ENCODE measurements at places on chromosomes 6 and 20.

GRCh38 chr20:34171640-34172039, 59.6 kb upstream of the EIF2S2 start:
- no peak for DNase-seq

DNA sequence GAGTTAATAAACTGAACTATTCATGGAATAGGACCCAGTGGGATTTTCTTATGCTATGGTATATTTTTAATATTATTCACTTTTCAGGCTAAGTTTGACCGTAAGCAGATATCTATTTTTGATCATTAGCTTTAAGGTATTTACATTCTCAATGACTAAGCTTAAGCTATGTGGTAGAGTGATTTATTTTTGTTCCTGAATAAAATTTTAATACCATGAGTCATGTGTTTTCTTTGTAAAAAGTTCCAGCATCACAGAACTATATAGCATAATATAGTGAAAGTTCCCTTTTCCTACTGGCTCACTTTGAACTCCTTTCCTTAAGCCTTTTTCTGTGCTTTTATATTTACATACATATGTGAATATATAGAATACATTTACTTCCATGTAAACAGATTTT, 75.8 kb downstream of the BCKDHB start:
- DNase-seq = peak; percentile 48

DNA sequence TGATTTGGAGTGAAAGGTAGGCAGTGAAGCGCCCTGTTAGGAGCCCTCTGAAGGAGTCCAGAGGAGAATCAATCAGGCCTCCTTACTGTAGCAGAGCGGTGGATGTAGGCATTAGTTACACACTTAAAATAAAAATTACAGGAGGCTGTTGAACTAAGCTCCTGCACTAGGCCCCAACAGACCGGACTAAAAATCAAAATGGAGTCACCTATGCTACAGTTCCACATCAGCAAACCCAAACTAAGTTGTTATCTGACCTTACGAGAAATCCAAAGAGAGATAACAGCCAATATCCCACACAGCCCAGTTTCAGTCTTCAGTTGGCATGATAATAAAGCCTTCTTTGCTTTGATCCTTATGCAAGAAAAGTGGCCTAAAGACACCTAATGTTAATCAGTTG, 26.8 kb downstream of the SGK1 start:
- DNase-seq = no peak

DNA sequence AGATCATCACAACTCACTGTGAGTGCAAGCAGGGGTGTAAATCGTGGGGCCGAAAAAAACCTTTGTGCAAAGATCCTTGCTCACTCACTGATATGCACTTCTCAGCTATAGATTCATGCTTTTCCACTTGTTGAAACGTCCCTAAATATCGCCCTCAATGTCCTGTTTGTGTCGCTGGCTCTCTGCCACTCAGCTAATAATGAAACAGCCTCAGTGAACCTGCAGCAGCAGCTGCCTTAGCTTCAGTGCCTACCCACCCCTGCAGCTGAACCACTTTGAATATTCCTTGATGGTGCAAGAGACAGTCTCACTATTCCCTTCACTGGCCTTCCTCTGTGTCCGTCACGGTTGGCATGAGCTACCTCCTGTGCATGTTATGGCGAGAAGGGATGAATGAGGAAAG, 128.9 kb upstream of the NAA20 start:
- DNase-seq = peak; percentile 83

DNA sequence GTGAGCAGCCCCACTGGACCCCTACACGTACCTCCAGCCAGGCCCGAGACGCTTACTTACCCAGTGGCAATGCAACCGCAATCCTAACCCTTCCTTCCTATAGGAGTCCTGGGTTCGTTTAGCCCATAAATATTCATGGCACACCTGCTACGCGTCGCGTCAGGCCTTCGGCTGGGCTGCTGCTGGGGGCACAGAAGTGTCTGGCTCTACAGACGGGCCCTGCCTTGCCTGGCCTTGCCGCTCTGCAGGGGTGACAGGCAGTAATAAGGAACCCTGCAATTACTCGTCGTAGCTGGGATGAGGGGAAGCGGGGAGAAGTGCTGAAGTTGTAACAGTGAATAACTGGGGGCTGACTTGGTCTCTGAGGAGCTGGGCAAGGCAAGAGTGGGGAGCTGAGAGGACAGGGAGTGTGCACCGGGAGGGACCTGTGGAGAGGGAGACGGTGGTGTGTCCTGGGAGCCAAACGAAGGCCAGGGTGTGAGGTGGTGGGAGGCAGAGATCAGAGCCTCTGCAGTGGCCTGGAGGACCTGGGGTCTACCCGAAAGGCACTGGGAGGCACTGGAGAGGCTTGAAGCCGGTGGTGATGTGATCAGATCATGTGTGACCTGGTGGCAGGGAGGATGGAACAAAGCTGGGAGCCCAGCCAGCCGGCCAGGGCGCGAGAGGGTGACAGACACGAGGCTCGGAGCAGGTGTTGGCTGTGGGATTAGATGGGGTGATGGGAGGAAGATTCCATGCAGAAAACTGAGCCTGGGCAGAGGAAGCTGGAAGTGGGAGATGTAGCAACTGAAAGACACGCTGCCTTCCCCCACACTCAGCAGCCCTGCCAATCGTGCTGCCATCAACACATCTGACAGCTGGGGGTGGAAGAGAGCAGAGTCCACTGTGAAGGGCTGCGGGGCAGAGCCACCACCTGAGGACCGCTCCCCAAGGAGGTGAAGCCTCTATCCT, 36.4 kb downstream of the PSMG4 start:
- DNase-seq = peak; percentile 13

- peak; percentile 14 for DNase-seq
Observed at GRCh38 chr6:159633196-159633595, 59.8 kb downstream of the SOD2 start.
